NCI-H345 (cell line): ENCODE measurements at places on chromosomes 12 and 14.

DNA sequence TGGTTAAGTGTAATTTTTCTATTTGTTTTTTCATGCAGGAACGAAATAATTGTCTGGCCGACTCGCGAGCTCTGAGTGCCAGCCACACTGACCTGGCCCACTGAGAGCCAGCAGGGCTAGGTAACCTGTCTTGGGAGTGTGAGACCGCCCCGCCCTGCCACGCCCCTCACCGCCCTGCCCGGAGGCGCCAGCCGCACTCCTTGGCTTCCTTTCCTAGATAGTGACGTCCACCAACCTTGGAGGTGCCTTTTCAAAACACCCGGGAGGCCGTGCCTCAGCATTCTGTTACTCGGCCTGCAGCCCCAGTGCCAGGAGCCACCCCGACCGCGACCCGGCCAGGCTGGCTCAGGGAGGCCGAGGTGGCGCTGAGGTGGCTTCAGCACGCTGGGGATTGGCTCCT is 21.7 kb downstream of the XRCC3 start:
- DNase-seq: no peak

- DNase-seq: no peak
These were observed 201.6 kb upstream of the TMEM260 start for GRCh38 chr14:56378046-56378445.

DNA sequence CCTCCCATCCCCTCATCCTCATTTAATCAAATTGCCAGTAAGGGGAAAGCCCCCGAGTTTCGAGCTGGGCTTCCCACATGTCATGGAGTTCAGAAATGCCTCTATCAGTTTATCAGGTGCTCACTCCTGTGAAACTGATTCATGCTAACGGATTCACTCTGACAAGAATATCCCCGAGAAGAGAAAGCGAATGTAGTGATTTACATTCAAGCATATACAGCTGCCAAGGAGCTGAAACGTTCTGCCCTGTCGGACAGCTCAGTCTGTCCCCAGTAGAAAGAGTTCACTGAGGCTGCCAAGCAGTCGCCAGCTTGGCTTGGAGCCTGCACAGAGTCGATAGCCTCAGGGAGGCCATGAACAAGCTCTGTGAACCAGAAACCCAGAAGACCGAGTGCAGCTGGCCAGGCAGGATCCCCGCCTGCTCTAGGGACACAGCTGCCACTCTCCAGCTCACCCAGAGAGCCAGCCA is 88.4 kb downstream of the TMCC3 start:
- DNase-seq: no peak

GRCh38 chr12:43029971-43030370 is 440.4 kb upstream of the PRICKLE1 start:
- no peak for DNase-seq

- DNase-seq: no peak
These were observed 167.1 kb downstream of the CAND1 start for GRCh38 chr12:67436230-67436629.

DNA sequence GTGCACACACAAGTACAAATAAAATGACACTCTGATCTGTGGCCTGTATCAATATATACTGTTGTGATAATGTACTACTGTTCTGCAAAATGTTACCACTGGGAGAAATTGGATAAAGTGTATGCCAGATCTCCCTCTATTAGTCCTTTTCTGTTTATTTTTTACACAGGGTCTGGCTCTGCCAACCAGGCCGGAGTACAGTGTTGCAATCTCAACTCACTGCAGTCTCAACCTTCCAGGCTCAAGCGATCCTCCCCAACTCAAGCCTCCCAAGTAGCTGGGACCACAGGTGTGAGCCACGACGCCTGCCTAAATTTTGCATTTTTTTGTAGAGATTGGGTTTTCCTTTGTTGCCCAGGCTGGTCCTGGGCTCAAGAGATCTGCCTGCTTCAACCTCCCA is 1.9 kb downstream of the NT5DC3 start:
- DNase-seq: no peak

DNA sequence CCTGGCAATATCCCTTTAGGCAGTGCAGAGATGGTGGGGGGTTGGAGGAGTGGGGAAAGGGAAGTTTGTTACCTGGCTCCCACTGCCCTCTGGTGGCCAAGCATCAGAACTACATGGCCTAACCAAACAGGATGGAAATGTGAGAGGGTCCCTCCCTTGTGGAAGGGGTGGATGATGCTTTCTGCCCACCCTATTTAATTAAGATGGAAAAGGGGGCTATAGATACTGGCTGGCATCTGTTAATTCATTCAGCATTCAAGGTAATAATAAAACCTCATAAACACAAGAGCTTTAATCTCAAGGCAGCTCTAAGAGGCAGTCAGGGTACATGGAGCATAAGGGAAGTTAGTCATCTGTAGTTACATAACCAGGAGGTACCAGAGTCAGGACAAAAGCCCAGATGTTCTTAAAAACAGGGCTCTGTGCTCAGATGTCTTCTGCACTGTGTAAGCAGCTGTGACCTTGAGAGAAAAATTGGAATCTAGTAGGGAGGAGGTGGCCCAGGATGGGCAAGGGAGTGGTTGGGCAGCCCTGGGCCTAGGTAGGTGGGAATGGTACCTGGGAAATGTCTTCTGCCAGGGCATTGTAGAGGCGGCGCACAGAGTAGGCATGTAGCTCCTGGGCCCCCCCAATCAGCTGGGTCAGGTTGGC is 4.6 kb downstream of the AP1G2 start:
- peak; percentile 51 for DNase-seq

DNA sequence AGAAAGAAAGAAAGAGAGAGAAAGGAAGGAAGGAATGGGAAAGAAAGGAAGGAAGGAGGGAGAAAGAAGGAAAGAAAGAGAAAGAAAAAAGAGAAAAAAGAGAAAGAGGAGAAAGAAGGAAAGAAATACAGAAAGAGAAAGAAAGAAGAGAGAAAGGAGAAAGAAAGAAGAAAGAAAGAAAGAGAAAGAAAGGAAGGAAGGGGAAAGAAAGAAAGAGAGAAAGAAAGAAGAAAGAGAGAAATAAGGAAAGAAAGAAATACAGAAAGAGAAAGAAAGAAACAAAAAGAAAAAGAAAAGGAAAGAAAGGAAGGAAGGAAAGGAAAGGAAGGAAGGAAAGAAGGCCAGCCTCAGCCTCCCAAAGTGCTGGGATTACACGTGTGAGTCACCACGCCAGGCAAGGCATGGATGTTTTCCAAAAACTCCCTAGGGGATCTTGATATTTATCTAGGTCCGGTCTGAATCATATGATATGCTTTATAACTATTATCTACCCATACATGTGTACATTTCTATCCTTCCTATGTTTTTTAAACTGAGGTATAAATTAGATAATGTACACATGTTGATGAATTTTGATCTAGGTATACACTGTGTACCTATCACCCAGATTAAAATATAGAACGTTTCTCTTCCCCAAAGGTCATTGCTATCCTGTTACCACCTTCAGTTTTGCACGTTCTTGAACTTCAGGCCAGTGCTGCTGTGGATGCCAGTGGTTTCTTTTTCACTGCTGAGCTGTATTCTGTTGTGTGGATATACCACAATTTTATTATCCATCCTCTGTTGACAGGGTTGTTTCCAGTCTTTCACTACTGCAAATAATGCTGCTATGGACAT is 177.9 kb downstream of the RBM19 start:
- DNase-seq: no peak

GRCh38 chr12:9363145-9363544 is 154.9 kb upstream of the PZP start:
- DNase-seq: no peak

- DNase-seq: no peak
These were observed 102.8 kb downstream of the SLC5A8 start for GRCh38 chr12:101107032-101107763.
